MCF 10A (cell line): ENCODE measurements at places on chromosomes 16 and 17. TPM values are rescaled to one million over a fixed set of nuclear protein-coding genes. Genes with fewer than 3 reads are reported as not detected.
A peak's percentile ranks its signal among the peaks of the same experiment; 100 is the strongest.

- no peak for DNase-seq
Measured at GRCh38 chr17:7854078-7854777, 638 bp upstream of the TMEM88 start.

Gene MEFV
- total RNA-seq, result 0.49 and 0.72 TPM in 2 replicates

DNA sequence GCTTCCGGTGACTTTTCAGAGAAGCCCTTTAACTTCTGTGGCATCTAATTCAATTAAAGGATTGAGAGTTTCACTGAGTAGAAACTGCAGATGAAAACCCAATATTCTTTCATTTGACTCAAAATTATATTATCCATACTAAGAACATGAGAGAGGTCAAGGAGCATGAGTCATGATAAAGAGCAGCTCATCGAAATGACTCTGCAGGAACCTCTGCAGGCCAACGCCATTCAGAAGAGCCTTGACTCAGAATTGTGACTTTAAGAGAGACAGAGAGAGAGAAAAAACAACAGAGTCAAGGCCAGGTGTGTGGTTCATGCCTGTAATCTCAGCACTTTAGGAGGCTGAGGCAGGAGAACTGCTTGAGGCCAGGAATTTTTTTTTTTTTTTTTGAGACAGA, 417.2 kb upstream of the XYLT1 start:
- DNase-seq, result no peak

DNA sequence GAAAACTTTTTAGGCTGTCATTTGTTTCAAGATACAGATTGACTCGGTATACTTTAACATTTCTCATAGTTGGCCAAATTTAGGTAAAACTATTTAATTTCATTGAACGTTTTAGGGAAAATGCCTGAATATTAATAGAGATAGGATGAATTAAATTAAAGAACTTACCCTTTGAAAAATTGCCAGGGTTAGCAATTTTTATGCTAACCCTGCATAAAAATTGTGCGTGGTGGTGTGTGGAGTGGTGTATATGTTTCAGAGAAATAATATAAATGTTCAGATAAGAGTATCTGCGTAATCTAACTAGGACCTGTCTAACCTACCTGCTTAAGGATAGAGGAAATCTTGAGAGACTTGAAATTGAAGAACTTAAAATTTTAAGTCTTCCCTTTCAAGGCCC, 21.4 kb downstream of the NF1 start:
- no peak for DNase-seq

Gene CACNB1
- 6.6 and 7.7 TPM in 2 replicates for total RNA-seq

Gene GLTPD2
- not detected in 2 replicates for total RNA-seq

DNA sequence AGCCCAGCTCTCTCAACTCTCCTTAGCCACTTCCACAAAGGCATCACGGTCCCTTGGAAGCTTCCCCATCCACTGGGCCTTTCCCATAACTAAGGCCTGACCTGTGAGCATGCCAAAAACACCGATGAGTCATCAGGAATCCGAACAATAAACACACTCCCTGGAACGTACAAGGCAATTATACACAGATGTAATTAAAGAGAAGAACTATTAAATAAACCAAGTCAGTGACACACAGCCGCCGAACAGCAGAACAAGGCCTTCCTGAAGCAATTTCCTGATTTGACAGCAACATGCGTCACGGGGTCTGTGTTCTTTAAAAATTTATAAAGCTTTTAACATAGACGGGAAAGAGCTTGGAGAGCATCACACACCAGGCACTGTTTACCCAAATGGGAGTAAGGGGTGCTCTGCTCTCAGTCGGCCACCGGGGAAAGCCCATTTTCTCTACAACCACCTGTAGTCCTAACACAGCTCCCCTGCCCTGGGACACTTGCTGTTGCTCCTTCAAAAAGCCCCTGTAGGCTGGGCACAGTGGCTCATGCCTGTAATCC, 29.4 kb downstream of the COG7 start:
- DNase-seq, result peak; percentile 99

- DNase-seq, result no peak
Measured at GRCh38 chr17:40110026-40110845, 9.8 kb upstream of the NR1D1 start.

Gene SMIM5
- total RNA-seq, result 0.09 TPM in 1 of 2 replicates, not detected in the other

GRCh38 chr16:72853575-72854266, 194.2 kb downstream of the ZFHX3 start:
- DNase-seq, result no peak

Gene C17orf100
- total RNA-seq, result 1.4 and 1.7 TPM in 2 replicates

- no peak for DNase-seq
Measured at GRCh38 chr17:79912552-79913330, 73.5 kb upstream of the CBX4 start.

GRCh38 chr16:75477680-75478473, 13.4 kb upstream of the TMEM170A start:
- peak; percentile 80 for DNase-seq
